ENCODE measurements at places on chromosomes 7 and 10.

- no peak for DNase-seq
These were observed 39.6 kb downstream of the TCERG1L start for GRCh38 chr10:131271966-131272365.

GRCh38 chr7:27094304-27095049 lies 1.3 kb downstream of the HOXA1 start:
- no peak for DNase-seq

DNA sequence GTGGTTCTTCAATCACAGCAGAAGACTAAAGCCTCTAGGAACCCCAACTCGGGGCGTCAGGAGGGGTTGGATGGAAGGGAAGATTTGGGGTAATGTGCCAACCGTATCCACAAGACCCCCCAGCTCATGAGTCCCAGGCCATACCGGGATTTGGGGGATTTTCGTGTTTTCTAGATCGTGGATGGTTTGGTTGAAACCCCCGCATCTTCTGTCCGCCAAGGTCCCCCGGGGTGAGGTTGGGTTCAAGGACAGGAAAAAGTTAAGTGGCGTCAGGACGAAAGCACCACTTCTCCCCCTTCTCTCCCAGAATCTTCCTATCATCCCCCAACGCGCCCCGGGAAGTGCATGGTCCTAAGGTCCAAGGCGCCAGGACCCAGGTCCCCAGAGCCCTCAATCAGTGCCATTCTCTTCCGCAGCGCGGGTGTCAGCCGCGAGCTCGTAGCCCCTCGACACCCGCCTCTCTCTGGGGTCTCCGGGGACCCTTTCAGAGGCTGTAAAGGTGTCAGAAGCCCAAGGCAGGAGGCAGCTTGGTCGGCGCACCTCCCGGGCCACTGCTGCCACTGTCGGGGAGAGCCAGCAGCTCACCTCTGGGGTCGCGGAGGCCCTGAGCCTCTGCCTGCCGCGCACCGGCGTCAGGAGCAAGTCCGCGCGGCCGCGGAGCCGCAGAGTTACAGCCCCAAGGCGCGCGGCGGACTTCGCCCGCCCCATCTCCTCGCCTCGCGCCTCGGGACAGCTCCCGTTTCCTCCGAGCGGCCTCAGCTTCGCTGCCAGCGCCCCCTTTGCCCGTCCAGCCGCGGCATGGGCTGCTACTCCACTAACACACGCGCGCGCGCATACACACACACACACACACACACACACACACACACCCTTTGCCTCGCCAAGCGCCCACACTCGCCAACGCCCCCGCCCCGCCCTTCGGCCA lies 1.5 kb downstream of the MKX start:
- no peak for DNase-seq

DNA sequence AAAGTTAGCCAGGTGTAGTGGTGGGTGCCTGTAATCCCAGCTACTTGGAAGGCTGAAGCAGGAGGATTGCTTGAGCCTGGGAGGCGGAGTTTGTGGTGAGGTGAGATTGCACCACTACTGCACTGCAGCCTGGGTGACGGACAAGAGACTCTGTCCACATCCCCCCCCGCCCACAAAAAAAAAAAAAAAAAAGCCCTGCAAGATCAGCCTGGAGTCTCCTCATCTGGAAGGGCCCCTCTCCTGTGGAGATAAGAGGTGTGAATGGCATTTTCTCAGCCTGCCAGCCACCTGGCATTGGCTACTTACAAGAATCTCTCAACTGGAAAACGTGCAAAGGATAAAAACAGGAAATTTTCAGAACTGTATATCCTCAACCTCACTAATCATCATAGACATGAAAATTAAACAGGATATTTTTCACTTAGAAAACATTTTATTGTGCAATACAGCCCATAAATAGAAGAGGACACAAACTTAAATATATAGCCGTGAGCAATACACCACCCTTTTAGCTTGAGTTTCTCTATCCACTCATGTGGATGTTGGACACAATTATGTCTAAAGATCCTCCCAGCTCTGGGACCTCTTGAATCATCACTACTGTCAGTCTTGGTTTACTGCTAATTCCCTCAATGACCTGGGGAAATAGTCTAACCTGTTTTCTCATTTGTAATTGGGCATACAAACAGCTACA lies 11.3 kb upstream of the TSPAN15 start:
- no peak for DNase-seq

DNA sequence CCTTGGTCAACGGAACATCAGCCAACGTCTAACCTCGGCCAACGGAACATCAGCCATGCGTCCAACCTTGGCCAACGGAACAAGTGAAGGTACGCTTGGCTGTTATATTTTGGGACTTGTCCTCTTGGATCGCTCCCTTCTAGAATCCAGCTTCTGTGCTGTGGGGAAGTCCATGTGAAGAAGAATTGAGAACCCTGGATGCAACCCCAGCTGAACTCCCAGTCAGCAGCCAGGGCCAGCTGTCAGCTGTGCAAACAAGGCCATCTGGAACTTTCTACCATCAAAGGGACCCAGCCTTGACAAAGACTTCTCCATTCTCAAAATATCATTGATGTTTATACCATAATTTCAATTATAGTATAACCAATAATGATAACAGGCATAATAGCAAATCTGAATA lies 43.3 kb upstream of the ITGA8 start:
- no peak for DNase-seq

- DNase-seq: no peak
These were observed 6.9 kb upstream of the ZNF485 start for GRCh38 chr10:43599333-43599732.

DNA sequence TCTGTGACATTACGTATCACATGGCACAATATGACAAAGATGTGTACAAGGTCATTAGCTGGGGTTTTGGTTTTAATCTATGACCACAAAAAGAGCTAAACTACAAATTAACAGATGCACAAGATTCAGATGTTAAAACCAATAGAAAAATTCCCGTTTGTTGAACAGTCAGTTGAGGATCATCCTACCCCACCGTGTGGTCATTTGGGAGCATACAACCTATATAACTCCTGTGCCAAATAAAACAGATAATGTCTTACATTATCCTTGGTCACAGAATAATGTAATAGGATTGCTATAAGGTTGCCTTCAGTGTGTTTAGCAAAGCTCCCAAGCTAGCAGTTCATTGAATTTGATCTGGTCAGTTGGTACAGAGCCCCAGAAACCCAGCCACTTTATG lies 28.2 kb downstream of the ASNS start:
- no peak for DNase-seq

- no peak for DNase-seq
These were observed 12.8 kb upstream of the LBX1 start for GRCh38 chr10:101241840-101242707.

DNA sequence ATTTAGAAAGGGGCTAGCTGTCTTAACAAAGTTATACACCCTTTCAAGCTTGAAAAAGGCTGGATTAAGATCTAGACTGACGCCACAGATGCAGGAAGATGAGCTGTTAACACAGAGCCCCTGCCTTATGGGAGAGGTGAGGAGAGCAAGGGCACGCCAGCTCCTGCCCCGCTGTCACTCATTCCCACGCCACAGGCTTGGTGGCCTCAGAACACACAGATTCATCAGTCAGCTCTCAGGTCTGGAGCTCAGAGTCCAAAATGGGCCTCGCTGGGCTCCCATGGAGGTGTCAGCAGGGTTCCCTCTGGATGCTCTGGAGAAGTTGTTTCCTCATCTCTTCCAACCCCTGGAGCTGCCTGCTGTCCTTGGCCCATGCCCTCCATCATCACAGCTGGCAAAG lies 554.2 kb downstream of the TCERG1L start:
- DNase-seq: no peak

DNA sequence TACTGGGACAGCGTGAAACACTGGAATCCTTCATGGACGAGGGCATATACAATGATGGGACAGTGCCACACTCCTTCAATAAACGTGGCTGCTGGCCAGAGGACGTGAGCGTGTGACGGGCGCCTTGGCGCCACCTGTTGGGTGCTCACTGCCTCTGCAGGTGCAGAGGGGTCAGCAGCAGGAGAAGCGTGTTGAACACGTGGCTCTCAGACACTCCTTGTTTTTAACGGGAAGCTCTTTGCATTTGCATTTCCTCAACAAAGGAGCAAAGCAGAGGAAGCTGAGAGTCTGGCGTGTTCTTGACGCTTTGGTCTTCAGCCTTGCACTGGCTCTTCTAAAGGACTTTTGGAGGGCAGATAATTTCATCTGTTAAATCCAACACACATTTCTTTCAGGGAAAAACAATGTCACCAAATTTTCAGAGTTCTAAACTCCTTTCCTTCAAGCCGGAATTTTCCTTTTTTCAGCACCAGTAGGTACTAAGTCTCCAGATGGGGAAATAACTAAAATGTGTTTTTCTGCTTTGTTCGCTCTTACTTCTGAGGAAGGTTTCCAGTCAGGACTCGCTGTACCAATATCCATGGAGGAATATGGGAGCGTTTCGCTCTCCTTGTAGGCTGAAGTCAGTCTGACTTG lies 2.9 kb upstream of the GET4 start:
- peak; percentile 78 for DNase-seq

DNA sequence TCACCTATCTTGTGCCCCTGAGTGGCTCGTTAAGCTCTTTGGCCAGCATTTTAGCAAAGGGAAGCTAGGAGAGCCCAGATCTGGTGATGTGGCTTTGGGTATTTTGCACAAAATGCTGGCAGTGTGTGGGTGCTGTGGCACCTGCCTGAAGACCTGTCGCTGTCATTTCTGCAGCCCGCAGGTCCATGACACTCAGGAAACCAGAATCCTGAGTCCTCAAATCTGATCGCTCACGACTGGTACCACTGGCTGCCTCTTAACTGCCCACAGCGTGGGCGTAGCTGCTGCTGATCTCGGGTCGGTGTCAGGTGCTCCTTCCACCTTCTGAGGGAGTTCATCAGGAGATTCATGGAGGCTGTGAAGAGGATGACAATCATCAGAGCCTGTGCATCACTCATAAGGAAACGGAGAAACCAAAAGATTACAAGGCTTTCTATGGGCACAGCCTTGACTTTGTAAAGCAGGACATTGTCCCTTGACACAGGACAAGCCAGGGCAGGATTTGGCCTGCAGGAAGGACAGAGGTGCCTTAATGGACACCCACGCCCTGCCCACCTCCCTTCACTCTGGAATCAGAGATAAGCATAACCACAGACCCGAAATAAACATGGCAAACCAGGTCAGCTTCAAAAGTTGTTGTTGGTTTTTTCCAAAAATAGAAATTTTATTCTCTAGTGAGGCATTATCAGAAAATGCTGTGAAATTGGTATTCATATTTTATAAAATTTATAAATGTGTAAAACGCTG lies 71.0 kb upstream of the STK17A start:
- no peak for DNase-seq

GRCh38 chr7:142808802-142809583 lies 38.2 kb downstream of the PRSS2 start:
- DNase-seq: no peak

DNA sequence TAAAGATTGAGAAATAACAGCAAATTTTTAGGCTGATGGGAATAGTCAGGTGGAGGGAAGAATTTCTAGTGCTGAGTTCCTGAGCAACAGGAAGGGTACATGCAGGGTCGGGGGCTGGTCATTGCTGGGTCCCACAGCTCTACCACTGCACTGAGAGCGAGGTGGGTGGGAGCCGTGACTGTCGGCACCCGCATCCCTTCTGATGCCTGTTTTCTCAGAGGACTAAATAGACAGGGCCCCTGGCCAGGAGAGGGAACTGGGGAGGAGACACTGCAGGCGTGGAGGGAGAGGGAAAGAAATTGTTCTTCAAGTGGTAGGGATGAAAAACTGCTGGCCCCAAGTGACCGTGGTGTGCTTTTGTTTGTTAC lies 7.3 kb downstream of the GTPBP4 start:
- DNase-seq: no peak
